Right lung (tissue), 10 donors: ENCODE measurements at places on chromosomes 11 and 22. TPM values are rescaled to one million over a fixed set of nuclear protein-coding genes. Genes with fewer than 3 reads are reported as not detected.

Gene SLC5A12
- 0.13 TPM for polyA plus RNA-seq

GRCh38 chr11:35145271-35145670 is 6.3 kb downstream of the CD44 start:
- no peak for DNase-seq

- no peak for DNase-seq
Measured at GRCh38 chr11:20762116-20762844, 92.9 kb downstream of the NELL1 start.

- no peak for DNase-seq
Measured at GRCh38 chr11:63811522-63811921, 1.7 kb upstream of the SPINDOC start.

Gene KIRREL3
- polyA plus RNA-seq = 1.2 TPM

GRCh38 chr22:30234786-30235470 is 11.6 kb downstream of the LIF start:
- DNase-seq = no peak

- no peak for DNase-seq
Measured at GRCh38 chr11:44852159-44852747, 98.4 kb downstream of the TP53I11 start.

Gene CLDN25
- not detected for polyA plus RNA-seq
